Lung (tissue), 17 donors: ENCODE measurements at places on chromosomes 5 and 9. TPM values are rescaled to one million over a fixed set of nuclear protein-coding genes. Genes with fewer than 3 reads are reported as not detected.

DNA sequence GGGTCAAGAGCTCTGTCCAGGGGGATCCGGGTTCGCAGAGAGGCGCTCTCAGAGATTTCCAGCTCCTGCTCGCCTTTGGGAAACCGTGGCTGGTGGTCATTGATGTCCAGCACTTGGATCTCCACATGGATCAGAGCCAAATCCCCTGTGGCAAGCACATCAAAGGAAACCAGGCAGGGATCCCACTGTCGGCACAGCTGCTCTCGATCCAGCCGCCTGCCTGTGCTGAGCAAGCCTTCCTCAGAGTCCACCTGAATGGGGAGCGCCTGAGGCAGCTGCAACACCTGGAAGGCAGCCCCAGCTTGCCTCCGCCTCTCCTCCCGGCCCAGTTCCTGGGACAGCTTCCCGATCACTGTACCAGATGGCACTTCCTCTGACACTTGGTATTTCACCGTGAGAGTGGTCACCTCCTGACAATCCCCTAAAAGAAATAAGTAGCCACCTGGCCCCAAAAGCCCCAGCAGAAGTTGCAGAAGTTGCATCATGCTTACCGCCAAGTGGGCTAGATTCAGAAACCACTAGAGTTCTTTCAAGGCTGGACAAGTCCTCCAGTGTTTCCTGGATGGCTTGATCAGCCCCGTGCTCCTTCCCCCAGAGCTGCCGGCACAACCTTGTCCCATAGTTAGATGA is 520 bp downstream of the PCDH12 start:
- peaks cover 5% of the 10 kb centered on the region for H3K4me1 ChIP-seq
- peak overlapping the region; percentile 41 for H3K4me3 ChIP-seq
- DNase-seq: no peak
- H3K27ac ChIP-seq: peak overlapping the region; percentile 58
- no peaks in the 10 kb centered on the region for H3K27me3 ChIP-seq
- no peaks in the 10 kb centered on the region for H3K36me3 ChIP-seq

GRCh38 chr9:129285979-129286772 is 108.1 kb upstream of the IER5L start:
- no peaks in the 10 kb centered on the region for H3K36me3 ChIP-seq
- DNase-seq: no peak
- no peaks in the 10 kb centered on the region for H3K27me3 ChIP-seq
- no peak overlapping the region for H3K4me3 ChIP-seq

- no peak overlapping the region for H3K27ac ChIP-seq
- H3K27me3 ChIP-seq: no peaks in the 10 kb centered on the region
- no peak overlapping the region for H3K4me3 ChIP-seq
- no peak for DNase-seq
- no peaks in the 10 kb centered on the region for H3K4me1 ChIP-seq
Observed at GRCh38 chr5:141313711-141314110, 6.9 kb downstream of the TAF7 start.

GRCh38 chr5:116922532-116922931 is 347.9 kb upstream of the SEMA6A start:
- no peaks in the 10 kb centered on the region for H3K27me3 ChIP-seq
- H3K4me1 ChIP-seq: no peaks in the 10 kb centered on the region
- H3K27ac ChIP-seq: no peak overlapping the region

DNA sequence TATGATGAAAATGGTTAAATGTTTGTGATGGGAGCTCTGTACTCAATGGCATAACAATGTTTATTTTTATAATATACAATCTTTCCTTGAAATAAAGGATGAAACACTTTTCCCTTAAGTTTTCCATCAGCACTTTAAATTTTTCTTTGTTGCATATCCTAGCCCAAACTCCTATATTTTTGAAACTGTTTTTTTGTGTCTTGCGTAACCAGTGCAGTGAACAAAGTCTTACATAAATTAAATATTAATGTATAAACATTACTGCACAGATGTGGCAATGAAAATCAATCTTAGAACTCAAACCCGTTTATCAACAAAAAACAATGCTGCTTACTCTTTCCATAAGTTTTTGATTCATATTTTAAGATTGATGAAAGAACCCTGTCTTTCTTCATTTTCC is 34.1 kb upstream of the IL31RA start:
- peaks cover 17% of the 10 kb centered on the region for H3K27me3 ChIP-seq
- H3K4me1 ChIP-seq: peaks cover 6% of the 10 kb centered on the region
- no peak overlapping the region for H3K27ac ChIP-seq
- no peak overlapping the region for H3K4me3 ChIP-seq

GRCh38 chr5:138805096-138805495 is 51.9 kb downstream of the CTNNA1 start:
- DNase-seq: no peak
- H3K27ac ChIP-seq: no peak overlapping the region
- H3K27me3 ChIP-seq: no peaks in the 10 kb centered on the region
- H3K4me1 ChIP-seq: peaks cover 3% of the 10 kb centered on the region

- DNase-seq: no peak
- H3K36me3 ChIP-seq: no peaks in the 10 kb centered on the region
- no peaks in the 10 kb centered on the region for H3K27me3 ChIP-seq
- H3K27ac ChIP-seq: no peak overlapping the region
Observed at GRCh38 chr9:133579601-133580418, 29.4 kb downstream of the FAM163B start.

DNA sequence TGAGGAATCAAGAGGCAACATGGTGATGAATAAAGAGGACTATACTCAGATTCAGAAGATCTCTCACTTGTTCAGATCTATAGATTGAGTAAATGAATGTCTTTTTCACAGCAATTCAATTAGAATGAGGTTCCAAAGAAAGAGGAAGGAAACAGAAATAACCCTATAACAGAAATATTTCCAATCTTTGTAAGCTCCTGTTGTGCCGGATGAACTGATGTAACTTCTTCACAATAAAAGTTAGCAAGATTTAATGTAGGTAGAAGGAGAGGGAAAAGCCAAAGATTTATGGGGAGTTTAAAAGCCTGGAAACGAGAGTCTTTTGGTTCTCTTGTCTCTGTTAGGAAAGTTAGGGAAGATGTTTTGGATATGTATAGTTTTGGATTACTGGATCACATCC is 92.1 kb downstream of the PBX3 start:
- no peak for DNase-seq
- H3K36me3 ChIP-seq: no peaks in the 10 kb centered on the region
- no peak overlapping the region for H3K4me3 ChIP-seq

- no peaks in the 10 kb centered on the region for H3K27me3 ChIP-seq
- no peak for DNase-seq
- no peaks in the 10 kb centered on the region for H3K4me1 ChIP-seq
- peaks cover under 1% of the 10 kb centered on the region for H3K36me3 ChIP-seq
- no peak overlapping the region for H3K4me3 ChIP-seq
Observed at GRCh38 chr9:121305269-121305994, 37.5 kb downstream of the GSN start.

- peaks cover 4% of the 10 kb centered on the region for H3K4me1 ChIP-seq
- no peaks in the 10 kb centered on the region for H3K36me3 ChIP-seq
- no peak for DNase-seq
- H3K27ac ChIP-seq: no peak overlapping the region
Observed at GRCh38 chr9:98575379-98576346, 133.1 kb downstream of the GABBR2 start.

GRCh38 chr5:115333164-115333563 is 36.7 kb upstream of the CCDC112 start:
- H3K27ac ChIP-seq: no peak overlapping the region
- DNase-seq: no peak
- no peaks in the 10 kb centered on the region for H3K36me3 ChIP-seq
- no peak overlapping the region for H3K4me3 ChIP-seq
- H3K27me3 ChIP-seq: no peaks in the 10 kb centered on the region

DNA sequence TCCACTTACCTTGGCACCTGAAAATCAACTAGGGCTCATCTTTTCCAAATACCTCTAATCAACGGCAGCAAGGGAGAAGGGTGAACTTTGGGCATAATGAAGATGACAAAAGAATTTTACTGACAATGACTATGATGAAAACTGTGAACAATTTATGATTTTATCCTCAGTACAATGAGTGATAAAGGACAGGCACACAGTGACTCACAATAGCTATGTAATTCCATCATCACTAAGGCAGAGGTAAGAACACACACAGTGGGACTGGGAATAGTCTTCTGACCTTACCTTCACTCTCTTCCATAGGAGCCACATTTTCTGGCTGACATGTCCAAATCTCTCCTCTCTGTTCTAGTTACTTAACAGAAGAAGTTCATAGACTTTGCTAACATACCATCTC is 26.1 kb upstream of the KCNV2 start:
- H3K36me3 ChIP-seq: no peaks in the 10 kb centered on the region
- H3K27ac ChIP-seq: no peak overlapping the region
- H3K27me3 ChIP-seq: no peaks in the 10 kb centered on the region
- no peak overlapping the region for H3K4me3 ChIP-seq

DNA sequence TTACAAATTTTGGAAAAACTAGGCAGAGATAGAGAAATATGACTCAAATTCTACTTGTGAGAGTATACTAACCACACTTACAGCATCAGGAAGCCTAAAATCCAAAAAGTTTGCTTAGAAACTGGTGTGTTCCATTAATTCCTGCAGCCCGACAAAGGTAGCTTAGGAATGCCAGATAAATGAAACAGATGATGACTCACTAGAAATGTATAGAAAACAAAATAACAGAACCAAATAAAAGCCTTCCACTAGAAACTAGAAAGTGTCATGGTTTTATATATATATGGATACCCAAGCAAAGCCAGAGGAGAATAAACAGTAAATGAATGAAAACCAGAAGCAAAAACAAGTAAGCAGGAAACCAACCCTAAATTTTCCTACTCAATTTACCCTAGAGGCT is 272.2 kb upstream of the PRDM9 start:
- H3K36me3 ChIP-seq: no peaks in the 10 kb centered on the region
- H3K27ac ChIP-seq: no peak overlapping the region
- DNase-seq: no peak
- H3K27me3 ChIP-seq: no peaks in the 10 kb centered on the region
- no peaks in the 10 kb centered on the region for H3K4me1 ChIP-seq
- no peak overlapping the region for H3K4me3 ChIP-seq

GRCh38 chr9:109652112-109652511 is 127.9 kb upstream of the PALM2AKAP2 start:
- no peaks in the 10 kb centered on the region for H3K36me3 ChIP-seq
- H3K27me3 ChIP-seq: no peaks in the 10 kb centered on the region
- no peak for DNase-seq
- H3K4me3 ChIP-seq: no peak overlapping the region
- H3K4me1 ChIP-seq: no peaks in the 10 kb centered on the region

GRCh38 chr5:98968056-98968564 is 39.3 kb upstream of the CHD1 start:
- no peaks in the 10 kb centered on the region for H3K27me3 ChIP-seq
- H3K4me1 ChIP-seq: no peaks in the 10 kb centered on the region
- H3K27ac ChIP-seq: no peak overlapping the region

GRCh38 chr5:95853490-95853889 is 31.0 kb upstream of the GLRX start:
- no peak overlapping the region for H3K4me3 ChIP-seq
- no peak overlapping the region for H3K27ac ChIP-seq
- DNase-seq: no peak
- H3K4me1 ChIP-seq: peaks cover 2% of the 10 kb centered on the region
- H3K27me3 ChIP-seq: no peaks in the 10 kb centered on the region

GRCh38 chr5:54990841-54991258 is 5.5 kb upstream of the ESM1 start:
- no peak overlapping the region for H3K4me3 ChIP-seq
- H3K36me3 ChIP-seq: no peaks in the 10 kb centered on the region
- no peak overlapping the region for H3K27ac ChIP-seq
- DNase-seq: no peak

DNA sequence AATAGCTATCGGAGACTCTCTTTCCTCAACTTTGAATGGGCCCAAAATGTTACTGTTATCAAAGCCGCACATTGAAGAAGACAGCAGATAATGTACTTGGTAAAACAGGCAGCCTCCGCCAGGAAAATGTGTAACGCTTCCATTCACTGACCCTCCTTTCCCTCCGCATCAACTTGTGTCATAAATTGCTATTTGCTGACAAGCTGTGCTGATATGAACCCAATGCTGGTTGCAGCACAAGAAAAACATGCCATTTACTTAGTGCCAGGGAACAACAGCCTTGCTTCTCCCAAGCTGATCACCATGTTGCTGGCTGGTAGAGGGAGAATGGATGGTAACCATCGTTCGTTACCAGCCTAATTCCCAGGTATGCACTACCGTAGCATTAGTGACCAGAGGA is 162.6 kb upstream of the PPP1R2B start:
- H3K36me3 ChIP-seq: no peaks in the 10 kb centered on the region
- no peak for DNase-seq
- no peak overlapping the region for H3K27ac ChIP-seq

DNA sequence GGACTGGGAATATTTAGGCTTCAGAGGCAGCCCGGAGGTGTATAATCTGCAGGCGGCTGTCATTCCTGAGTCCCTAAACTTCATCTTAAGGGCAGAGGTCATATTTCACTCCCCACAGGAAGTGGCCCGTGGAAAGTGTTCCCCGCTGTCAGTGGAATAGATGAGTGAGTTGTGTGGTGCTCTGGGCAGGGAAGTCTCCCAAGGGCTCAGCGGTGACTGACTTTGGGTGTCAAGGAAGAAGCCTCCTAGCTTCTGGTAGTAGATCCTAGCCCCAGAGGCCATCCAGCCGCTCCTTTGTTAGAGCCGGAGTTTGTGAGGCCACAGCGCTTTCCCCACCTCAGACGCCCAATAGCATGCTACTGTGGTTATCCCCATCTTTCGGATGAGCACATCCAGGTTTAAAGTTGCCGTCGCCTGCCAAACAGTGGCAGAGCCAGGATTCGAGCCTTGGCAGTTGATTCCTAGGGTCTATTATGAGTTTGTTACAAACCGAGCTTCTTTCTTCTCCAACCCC is 38.9 kb upstream of the TIFAB start:
- no peaks in the 10 kb centered on the region for H3K36me3 ChIP-seq
- peaks cover 44% of the 10 kb centered on the region for H3K27me3 ChIP-seq
- DNase-seq: no peak
- H3K4me3 ChIP-seq: no peak overlapping the region
- H3K27ac ChIP-seq: no peak overlapping the region
- H3K4me1 ChIP-seq: no peaks in the 10 kb centered on the region

GRCh38 chr9:17906841-17907778 is 328.2 kb downstream of the SH3GL2 start:
- no peak overlapping the region for H3K27ac ChIP-seq
- no peaks in the 10 kb centered on the region for H3K36me3 ChIP-seq
- DNase-seq: peak; percentile 9
- H3K4me1 ChIP-seq: peaks cover 2% of the 10 kb centered on the region
- peaks cover 34% of the 10 kb centered on the region for H3K27me3 ChIP-seq

GRCh38 chr9:30504502-30504905 is 1879.9 kb upstream of the ACO1 start:
- H3K4me1 ChIP-seq: no peaks in the 10 kb centered on the region
- DNase-seq: no peak
- no peaks in the 10 kb centered on the region for H3K36me3 ChIP-seq
- no peak overlapping the region for H3K4me3 ChIP-seq
- H3K27me3 ChIP-seq: no peaks in the 10 kb centered on the region

- H3K27ac ChIP-seq: no peak overlapping the region
- H3K27me3 ChIP-seq: no peaks in the 10 kb centered on the region
- H3K4me1 ChIP-seq: no peaks in the 10 kb centered on the region
- DNase-seq: no peak
Observed at GRCh38 chr9:137945581-137945980, 68.0 kb downstream of the CACNA1B start.

- H3K27ac ChIP-seq: no peak overlapping the region
- no peaks in the 10 kb centered on the region for H3K36me3 ChIP-seq
- no peak for DNase-seq
Observed at GRCh38 chr9:4852419-4852818, 59.7 kb downstream of the RCL1 start.

The PDLIM4 gene
- 7.3 TPM for total RNA-seq

The INSYN2B gene
- total RNA-seq: 0.63 TPM

The OTP gene
- not detected for total RNA-seq

The TXNDC8 gene
- total RNA-seq: not detected

The SURF6 gene
- 25.6 TPM for total RNA-seq
